ENCODE measurements at places on chromosomes 3 and 15.
A peak's percentile ranks its signal among the peaks of the same experiment; 100 is the strongest.

GRCh38 chr3:71466483-71466882 is 117.0 kb downstream of the FOXP1 start:
- no peak for DNase-seq

GRCh38 chr3:64816355-64816754 is 128.6 kb upstream of the ADAMTS9 start:
- no peak for DNase-seq

GRCh38 chr3:191358929-191359328 is 28.6 kb upstream of the UTS2B start:
- DNase-seq = no peak

DNA sequence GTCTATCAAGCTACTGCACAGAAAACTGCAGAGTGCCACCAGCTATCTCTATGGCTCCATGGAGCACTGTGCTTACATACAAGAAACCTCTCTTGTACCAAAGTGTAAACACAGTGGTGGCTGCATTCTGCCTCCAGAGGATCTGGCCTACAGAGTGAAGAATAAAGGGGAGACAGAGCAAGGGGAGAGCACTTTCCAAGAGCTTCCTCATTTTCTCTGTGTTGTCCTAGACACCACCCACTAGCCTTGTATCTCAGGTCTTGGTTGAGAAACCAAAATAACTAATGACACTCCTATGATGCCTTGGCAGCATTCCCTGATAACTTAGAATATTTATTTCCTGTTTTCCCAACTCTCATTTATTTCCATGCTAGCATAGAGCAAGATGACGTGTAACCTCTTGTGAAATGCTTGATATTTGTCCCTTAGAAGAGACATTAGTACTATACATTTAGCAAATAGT is 56.9 kb upstream of the PHLDB2 start:
- DNase-seq = no peak

DNA sequence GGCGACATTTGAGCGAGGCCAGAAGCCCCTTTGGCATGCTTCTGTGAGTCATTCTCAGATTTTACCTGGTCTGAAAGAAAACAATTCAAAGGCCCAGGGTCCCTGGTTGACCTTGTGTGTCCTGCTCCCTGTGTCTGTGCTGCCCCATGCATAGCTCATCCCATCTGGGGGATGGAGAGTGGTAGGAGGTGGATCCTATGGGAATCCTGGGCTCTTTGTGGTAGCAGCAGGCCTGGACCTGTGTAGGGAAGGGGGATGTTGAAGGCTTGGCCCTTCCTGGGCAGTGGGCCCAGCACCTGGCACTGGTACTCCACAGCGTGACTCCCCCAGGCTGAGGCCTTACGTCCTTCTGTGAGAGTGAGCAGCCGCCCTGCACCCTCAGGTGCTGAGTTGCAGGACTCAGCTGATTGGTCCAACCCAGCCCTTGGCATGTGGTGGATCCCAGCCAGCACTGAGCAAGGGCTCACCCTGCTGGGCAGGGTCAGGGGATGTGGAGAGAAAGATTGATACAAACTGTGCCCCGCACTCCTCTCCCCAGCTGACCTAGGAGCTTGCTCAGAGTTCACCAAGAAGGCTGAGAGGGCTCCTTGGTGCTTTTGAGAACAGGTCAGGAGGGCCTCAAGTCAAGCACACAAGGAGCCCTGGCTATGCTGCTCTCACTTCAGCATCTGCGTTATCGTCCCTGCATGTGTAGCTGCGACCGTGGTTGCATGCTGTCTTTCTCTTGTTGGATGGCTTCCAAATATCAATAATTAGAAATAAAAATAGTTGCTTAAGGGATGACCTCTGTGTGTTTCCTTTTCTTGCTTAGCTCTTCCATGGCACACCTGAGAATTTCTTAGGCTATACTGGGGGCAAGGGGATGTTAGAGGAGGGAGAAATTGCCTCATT is 21.4 kb upstream of the JMJD7 start:
- no peak for DNase-seq

GRCh38 chr15:64854041-64854440 is 12.3 kb downstream of the PLEKHO2 start:
- DNase-seq = no peak

DNA sequence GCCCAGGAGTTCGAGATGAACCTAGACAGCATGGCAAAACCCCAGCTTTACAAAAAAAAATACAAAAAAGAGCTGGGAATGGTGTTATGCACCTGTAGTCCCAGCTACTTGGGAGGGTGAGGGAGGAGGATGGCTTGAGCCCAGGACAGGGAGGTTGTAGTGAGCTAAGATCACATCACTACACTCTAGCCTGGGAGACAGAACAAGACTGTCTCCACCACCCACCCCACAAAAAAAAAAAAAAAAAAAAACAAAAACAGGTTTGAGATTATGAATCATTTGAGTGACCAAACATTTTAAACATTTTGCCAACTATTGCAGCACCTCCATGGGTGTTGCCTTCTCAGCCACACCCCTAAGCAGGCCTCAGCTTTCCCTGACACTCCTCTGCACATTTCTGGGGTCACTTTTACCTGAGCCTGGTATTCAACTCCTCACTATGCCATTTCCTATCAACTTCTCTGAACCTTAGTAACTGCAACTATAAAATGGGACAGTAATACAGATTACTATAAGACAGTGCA is 41.8 kb downstream of the IL5RA start:
- DNase-seq = no peak

DNA sequence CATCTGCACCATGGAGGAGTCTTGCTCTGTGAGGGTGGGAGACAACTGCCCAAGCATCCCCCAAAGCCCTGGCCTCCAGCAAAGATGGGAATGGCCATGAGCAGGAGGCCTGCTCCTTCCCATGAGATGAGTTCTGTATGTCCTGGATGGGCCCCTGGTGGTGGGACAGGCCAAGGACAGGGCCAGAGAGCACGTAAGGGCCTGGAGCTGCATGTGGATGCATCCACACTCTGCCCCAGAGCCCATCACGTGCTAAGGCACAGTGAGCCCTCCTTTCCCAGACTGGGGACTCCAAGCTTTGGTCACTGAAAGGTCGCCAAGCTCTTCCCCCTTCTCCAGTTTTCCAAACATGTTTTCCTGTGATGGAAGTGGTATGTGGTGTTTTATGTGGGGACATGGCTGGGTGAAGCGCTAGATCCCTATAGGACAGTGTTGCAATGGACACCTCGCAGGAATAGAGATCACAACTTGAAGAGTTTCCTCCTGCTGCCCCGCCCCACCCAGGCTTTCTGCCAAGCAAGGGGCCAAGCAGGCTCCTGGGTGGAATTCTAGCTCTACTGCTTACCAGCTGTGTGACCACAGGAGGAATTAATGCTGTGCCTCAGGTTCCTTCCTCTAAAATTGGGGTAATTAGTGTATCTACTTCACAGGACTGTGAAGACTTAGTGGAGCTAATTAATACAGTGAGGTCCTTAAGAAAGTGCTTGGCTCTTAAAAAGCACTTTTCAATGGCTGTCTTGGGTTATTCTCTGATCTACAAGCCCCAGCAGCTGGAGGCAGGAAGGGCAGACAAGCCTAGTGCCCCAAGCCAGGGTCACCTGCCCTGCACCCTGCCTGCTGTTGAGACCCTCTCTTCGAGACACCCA is 106.4 kb upstream of the RPL32 start:
- DNase-seq = peak; percentile 23

- DNase-seq = no peak
Observed at GRCh38 chr3:123347691-123348264, 101.1 kb downstream of the ADCY5 start.

- no peak for DNase-seq
Observed at GRCh38 chr3:112656043-112656442, 15.1 kb upstream of the CCDC80 start.

GRCh38 chr3:87167628-87168456 is 59.3 kb upstream of the CHMP2B start:
- DNase-seq = peak; percentile 18

GRCh38 chr15:68676926-68677325 is 98.1 kb downstream of the CORO2B start:
- no peak for DNase-seq

DNA sequence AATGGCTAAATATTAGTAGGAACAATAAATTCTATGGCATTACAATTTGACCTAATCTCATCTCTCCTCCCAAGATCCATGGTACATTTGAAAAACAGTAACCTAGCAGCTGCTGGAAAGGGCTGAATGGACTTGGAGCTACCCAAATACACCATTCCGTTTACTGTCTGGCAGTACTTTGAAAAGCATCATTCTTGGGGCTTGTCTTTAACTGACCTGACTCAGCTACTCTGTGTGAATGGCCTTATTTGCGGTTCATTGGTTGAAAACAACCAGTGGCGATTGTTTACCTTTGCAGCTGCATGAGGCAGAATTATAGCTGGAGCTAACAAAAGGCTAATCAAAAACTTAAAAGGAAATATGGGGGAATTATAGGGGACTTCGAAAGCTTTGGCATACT is 311.2 kb upstream of the MCTP2 start:
- no peak for DNase-seq

DNA sequence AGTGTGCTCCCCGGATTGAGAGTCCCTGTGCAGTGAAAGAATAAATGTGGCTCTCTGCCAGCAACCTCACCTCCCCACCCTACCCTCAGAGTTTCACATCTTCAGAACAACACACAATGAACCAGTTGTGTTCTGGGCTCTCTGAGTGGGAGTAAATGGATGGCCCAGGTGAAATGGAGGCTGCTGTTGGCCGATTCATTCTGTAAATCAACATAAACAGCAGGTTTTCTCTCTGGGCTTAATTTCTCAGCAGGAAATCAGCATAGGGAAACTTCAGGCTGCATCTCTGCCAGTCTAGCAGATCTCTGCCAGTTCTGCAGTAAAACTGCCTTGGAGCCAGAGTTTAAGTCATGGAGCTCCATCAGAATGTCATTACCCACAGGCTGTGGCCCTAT is 54.6 kb upstream of the FURIN start:
- DNase-seq = no peak

GRCh38 chr15:80512726-80513660 is 108.8 kb downstream of the ARNT2 start:
- no peak for DNase-seq

- DNase-seq = no peak
Observed at GRCh38 chr3:146350852-146351251, 99.9 kb upstream of the PLSCR4 start.

DNA sequence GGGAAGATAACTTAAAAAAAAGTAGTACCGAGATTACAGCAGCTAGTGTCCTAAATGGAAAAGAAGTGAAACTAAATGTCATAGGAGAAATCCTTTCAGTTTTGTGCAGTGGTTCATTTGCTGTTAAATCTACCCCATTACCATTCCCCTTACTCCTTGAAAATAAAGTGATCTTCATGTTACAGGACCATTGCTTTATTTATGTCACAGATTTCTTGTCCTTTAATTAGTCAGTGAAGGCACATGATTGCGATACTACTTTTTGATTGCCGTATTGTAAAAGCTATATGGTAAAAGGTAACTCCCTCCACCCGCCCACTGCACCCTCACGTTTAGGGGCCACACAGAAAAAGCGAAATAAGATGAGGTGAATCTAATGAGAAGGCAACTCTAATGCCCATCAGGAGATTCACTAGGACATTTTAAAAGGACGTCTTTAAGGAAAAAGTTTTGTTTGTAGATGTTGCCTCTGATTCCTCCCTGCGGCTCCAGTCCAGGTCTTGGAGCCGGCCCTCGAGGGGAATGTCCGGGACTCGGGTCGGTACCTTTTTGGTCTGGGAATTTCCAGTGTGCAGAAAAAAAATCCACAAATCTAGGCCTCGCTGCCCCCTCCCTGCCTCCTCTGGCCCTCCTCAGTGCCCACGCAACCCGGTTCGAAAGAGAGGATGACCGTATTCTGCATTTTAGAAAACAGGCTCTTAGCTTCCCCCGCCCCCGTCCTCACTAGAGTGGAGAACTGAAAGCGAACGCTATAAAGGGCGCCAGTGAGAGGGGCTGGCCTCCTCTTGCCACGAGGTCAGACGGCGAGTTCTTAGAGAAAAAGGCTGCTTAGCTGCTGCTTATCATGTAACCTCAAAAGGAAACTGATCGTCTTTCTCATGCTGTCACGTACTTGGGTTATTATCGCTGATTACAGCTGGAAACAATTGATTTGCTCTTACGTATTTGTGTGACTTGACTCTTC is 21.8 kb upstream of the NFKBIZ start:
- peak; percentile 82 for DNase-seq

GRCh38 chr3:14938954-14939353 is 8.4 kb upstream of the NR2C2 start:
- no peak for DNase-seq

DNA sequence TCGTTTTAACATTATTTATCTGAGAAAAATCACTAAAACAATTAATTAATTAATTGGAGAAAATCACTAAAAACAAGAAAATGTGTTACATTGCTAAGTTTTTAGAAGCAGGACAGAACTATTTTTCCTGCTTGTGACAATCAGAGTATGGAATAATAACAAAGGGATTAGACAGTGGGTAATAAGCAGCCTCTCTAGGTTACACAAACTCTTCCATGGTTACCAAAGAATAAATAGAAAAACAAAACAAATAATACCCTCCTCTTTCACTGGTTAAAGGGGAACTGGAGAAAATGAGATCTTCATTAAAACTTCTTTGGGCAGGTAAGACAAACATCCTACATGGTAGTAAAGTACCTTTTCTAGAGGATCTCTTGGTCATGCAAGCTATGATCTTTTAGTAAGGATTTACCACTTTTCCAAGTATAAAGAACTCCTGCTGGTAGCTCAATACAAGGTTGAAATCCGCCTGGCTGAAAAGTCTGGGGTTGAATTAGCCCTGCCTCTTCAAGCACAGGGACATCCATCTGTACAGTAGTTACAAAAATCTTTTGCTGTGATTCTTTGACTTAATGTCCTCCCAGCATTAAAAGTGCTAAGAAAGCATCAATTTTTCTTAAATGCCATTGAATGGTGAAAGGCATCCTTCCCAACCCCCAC is 2.5 kb upstream of the PLCH1 start:
- no peak for DNase-seq

- DNase-seq = peak; percentile 7
Observed at GRCh38 chr15:38587214-38587613, 22.6 kb upstream of the RASGRP1 start.

GRCh38 chr3:24907106-24907505 is 412.5 kb upstream of the THRB start:
- no peak for DNase-seq

DNA sequence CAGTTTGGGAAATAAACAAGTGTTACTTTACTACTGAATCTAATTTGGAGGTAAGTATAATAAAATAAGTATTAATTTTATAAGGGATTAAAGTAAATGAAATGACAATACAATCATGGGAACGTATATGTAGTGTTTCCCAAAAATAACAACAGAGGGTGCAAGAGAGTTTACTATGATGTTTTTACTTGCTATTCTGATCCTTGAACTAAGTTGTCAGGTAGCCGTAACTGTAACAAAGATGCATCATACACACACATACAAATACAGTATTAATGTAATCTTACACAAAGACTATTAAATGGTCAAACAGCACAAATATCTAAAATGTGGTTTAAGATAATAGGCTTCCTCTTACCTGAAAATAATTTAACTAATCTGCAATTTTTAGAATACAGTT is 311.4 kb downstream of the TBC1D5 start:
- no peak for DNase-seq

- no peak for DNase-seq
Observed at GRCh38 chr15:59933607-59934006, 70.5 kb upstream of the FOXB1 start.

GRCh38 chr15:22786868-22787698 is 639 bp downstream of the NIPA1 start:
- no peak for DNase-seq

GRCh38 chr3:107514453-107514852 is 8.3 kb upstream of the BBX start:
- no peak for DNase-seq

Measured in immature natural killer cell (primary cell).